ENCODE measurements at places on chromosomes 6 and 20.

- DNase-seq, result no peak
These were observed 403.1 kb upstream of the ID4 start for GRCh38 chr6:19434065-19434464.

GRCh38 chr6:38113825-38114576 is 294.5 kb downstream of the ZFAND3 start:
- no peak for DNase-seq

GRCh38 chr20:22430154-22430745 is 154.1 kb downstream of the FOXA2 start:
- DNase-seq, result no peak

GRCh38 chr6:54255886-54256285 is 52.4 kb upstream of the TINAG start:
- DNase-seq, result no peak

GRCh38 chr20:20367575-20368417 is at the start of gene INSM1:
INSM1 (plus strand) TSS chr20:20368104; CDS start chr20:20368268, 164 bp downstream.
- no peak for DNase-seq

DNA sequence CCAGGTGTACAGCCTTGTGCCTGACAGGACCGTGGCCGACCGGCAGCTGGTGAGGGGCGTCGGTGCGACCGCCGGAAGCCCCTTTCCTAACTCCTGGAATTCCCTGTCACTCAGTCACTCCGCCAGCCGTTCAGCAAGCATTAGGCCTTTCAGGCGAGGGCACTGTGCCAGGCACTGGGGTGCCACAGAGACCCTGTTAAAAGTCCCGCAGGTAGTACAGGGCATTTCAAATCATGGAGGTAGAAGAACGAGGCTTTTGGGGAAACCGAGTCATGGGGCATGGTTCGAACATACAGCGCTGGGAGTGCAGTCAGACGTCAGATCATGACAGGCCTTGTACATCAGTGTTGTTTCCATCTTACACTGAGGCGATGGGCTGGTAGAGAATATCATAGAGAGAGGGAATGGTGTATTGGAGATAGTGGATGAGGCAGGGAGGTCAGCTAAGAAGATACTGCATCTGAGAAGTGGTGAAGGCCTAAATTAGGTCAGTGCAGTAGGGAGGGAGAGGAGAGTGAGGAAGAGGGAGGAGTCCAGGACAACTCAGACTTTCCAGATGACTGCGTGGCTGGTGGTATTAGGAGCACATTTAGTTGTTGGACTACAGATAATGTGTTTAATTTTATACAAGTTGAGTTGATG is 892 bp upstream of the DXO start:
- no peak for DNase-seq

- DNase-seq, result no peak
These were observed 44.9 kb downstream of the PNLDC1 start for GRCh38 chr6:159844737-159845645.

DNA sequence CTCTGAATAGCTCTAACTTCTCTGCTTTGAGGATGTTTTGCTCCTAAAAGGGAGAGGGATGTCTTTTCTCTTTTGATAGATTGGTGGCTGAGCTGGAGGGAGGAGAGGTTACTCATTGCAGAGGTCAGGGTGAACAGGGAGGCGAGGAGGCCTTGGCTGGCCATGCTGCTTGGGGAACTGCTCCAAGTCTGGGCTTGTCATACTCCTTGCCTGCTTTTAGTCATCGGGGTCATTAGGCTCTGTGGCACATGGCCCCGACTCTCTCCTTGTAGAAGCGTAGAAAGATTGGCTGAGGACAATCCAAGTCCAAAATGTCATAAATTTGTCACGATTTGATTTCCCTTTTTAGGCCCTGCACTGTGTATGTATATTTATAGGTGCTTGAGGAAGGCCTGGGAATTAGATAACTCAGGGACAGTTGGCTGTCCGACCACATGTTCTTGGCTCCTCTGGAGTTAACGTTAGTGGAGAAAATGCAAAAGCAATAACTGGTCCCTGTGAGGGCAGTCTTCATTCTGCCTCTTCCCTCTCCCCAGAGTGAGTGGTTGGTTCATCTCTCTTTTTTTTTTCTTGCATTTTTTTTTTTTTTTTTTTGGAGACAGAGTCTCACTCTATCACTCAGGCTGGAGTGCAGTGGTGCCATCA is 160.1 kb downstream of the SCP2D1 start:
- no peak for DNase-seq

DNA sequence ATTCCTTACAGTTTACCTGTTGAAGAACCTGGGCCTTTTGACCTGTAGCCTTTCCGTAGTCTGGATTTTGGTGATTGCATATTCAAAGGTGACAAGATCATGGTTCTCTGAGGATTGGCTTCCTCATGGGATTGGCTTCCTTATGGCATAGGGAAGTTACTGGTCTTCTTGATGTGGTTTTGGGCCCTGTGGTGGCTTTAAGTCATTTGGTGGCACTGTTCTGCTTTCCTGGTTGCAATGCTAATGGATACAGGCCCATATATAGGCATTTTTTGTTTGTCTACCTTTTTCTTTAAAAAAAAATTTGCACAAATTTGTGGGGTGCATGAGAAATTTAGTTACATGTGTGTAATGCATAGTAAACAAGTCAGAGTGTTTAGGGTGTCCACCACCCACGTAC is 185.7 kb downstream of the CDKAL1 start:
- DNase-seq, result no peak

DNA sequence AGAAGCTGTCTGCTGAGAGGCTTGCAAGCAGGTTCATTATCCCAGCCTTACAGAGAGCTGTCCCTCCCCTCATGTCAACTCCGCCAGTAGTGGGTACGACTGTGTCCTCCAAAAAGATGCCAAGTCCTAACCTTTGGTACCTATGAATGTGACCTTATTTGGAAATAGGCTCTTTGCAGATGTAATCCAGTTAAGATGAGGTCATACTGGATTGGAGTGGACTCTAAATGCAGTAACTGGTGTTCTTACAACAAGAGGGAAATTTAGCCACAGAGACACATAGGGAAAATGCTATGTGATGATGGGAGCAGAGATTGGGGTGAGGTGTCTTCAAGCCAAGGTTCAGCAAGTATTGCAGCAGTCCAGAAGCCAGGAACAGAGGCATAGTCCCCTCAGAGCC is 90.8 kb upstream of the FOXP4 start:
- DNase-seq, result no peak

DNA sequence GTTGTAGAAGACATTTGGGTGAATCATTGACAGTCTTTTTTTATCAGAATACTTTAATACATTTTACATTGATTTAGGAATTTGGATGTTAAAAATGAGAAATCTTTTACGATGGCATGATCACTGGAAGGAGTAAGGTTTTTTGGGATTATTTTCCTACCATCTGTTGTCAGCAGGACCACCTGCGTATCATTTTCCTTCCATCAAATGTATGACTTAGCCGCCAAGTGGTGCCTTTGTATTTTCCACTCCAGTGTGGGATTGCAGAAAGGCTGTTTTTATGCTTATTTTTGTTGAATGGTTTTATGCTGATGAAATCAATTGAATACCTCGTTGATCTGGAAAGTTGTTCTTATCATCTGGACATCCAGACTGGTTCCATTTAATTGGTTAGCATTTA is 35.8 kb downstream of the AKAP12 start:
- DNase-seq, result no peak

GRCh38 chr6:107020239-107020638 is 7.8 kb upstream of the MTRES1 start:
- no peak for DNase-seq

GRCh38 chr20:46268131-46268614 is 40.1 kb downstream of the CDH22 start:
- DNase-seq, result no peak

GRCh38 chr20:10379761-10380160 is 54.3 kb downstream of the MKKS start:
- no peak for DNase-seq

DNA sequence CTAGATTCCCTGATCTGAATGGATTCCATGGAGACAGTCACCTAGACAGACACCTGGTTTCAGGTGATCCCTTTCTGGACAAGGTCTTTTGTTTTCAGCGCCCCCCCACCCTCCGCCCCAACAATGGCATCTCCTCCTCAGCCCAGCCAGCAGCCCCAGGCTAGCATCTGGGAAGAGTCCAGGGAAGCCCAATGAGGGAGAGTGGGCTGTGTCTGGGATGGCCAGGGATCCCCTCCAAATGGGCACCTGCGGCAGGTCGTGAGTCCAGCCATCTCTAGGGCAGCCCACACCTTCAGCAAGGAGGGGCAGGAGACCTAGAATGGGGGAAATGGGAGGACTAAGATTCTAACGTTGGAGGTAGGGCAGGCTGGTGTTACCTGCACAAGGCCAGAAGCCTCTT is 1.2 kb upstream of the SLC24A3 start:
- no peak for DNase-seq

GRCh38 chr6:130377371-130377770 is 11.6 kb downstream of the TMEM200A start:
- DNase-seq, result no peak

DNA sequence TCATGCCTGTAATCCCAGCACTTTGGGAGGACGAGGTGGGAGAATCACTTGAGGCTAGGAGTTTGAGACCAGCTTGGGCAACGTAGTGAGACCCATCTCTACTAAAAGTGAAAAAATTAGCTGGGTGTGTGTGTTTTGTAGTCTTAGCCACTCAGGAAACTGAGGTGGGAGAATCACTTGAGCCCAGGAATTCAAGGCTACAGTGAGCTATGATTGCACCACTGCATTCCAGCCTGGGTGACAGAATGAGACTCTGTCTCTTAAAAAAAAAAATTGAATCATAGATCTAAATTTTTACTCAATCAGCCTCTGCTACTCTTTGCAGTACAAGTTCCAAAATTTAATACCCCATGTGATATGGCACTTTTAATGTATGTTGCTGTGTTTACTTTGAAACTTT is 121.6 kb downstream of the ARMC2 start:
- no peak for DNase-seq

DNA sequence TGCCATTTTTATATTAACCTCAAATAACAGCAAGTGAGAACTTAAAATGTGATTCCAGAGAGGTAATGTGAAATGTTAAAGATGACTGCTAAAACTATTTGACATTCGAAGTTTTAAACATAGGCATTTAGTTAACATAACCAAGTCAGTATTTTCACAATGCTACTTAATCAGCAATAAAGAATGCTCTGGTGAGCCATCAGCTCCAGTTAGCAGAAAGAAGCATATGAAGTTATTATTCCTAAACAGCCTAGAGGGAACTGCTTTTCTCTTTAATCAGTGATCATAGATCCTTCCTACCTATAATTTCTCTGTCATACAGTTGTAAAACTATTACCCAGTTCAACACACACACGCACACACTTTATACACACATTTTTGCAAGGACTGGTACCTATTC is 60.1 kb downstream of the MMS22L start:
- DNase-seq, result no peak

GRCh38 chr6:11771473-11772048 is 7.0 kb downstream of the ADTRP start:
- DNase-seq, result no peak

GRCh38 chr6:39407446-39407993 is 85.0 kb upstream of the KCNK16 start:
- DNase-seq, result no peak

GRCh38 chr6:13117570-13117969 is 210.8 kb downstream of the TBC1D7 start:
- DNase-seq, result no peak

GRCh38 chr6:87639373-87639772 is 49.4 kb downstream of the ORC3 start:
- no peak for DNase-seq

DNA sequence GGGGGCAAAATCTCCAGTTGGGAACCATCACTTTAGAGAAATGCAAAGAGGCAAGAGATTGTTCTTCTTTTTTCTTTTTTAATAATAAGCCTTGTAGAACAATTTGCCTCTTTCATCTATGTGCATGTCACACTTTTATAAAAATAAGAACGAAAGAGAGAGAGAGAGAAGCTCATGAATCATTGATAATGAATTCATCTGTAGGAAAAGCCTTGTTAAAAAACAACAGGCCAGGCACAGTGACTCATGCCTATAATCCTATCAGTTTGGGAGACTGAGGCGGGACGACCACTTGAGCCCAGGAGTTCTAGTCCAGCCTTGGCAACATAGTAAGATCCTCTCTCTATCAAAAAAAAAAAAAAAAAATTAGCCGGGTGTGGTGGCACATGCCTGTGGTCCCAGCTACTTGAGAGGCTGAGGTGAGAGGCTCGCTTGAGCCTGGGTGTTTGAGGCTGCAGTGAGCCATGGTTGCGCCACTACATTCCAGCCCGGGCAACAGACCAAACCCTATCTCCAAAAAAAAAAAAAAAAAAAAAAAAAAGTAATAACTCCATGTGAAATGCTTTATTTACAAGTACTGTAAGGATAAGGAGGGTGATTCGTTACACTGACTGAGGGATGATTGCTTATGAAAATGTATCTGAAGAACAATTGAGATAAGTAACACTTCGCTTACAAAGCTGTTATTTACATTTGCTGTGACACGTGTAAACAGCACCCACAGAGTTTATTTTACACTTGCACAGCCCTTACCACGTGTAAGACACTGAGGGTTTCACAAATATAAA is 6.0 kb downstream of the CCN5 start:
- no peak for DNase-seq

DNA sequence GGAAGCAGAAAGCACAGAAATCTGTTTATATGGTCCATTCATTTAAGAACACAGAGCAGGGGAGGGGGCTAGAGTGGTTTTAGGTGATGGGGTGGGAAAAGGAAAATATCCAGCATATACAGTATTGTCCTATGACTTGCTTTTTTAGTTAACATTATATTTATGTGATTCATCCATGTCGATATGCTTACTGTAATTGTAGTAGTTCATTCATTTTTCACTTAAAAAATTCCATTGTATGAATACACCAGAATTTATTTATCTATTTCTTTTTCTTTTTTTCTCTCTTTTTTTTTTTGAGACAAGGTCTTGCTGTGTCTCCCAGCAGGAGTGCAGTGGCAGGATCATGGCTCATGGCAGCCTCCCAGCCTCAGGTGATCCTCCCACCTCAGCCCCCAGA is 9.6 kb upstream of the PRIM2 start:
- DNase-seq, result no peak

GRCh38 chr6:37008484-37009465 is 3.3 kb downstream of the FGD2 start:
- DNase-seq, result no peak

DNA sequence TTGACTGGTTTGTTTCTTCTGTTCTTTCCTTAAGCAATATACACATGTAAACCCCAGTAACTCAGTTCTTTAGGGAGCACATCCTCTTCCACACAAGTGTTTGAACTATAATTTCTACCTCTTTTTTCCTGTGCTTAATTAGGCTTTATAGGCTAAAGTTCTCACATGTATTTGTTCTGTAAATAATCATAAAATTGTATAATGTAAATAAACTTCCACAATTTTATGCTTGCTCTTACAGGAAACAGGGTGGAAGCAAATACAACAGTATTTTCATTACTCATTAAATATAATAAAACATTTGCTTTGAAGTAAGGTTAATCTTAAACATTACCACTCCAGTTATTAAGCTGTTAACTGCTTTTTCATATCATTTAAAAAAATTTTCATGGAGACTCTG is 26.9 kb downstream of the GPRC6A start:
- no peak for DNase-seq

DNA sequence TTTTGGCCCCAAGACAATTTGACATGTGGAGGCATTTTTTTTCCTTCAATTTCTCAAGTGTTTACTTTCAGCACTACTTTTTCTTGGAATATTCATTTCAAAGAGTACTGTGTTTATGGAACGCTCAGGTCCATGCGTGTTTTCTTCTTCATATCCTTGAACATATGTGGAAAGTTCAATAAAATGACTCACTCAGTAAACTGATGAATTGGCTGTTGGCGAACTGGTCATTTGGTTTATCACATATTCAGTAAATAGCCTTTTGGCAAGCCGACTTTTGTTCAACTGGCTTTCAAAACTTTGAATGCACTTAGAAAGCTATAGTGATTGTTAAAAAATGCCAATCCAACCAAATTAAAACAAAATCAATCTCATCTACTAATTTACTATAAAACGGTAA is 964.6 kb upstream of the SLC35B3 start:
- no peak for DNase-seq
